ENCODE measurements at places on chromosomes 2 and 18.

- DNase-seq: no peak
These were observed 656.3 kb downstream of the XIRP2 start for GRCh38 chr2:167544602-167545001.

GRCh38 chr2:157093666-157094065, 163.8 kb upstream of the GALNT5 start:
- no peak for DNase-seq

DNA sequence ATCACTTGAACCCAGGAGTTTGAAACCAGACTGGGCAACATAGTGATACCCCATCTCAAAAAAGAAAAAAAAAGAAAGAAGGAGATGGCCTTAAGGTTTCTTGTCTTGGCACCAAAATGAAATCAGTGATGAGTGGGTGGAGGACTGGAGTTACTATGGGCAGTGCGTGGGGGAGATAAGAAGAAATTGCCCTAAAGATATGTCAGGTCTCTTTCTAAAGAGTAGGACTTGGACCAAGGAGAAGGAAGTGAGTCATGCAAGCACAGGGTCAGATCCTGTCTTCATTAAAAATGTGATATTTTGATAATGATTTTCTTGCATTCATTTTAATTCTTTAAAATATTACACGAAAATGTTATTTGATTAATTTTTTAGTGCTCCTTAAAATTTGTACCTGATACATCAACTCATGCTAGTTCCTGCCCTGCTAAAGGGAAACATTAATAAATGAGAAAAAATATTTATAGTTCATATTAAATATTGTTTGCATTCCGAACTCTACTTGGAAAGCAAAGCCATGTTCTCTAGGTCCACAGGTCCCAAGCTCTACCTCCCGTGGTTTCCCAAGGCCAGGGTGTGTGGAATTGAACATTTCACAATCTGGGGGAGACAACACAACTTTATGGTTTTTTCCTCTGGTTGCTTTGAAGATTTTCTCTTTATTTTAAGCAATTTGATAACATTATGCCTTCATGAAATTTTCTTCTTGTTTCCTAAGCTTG, 62.6 kb upstream of the CTLA4 start:
- no peak for DNase-seq

DNA sequence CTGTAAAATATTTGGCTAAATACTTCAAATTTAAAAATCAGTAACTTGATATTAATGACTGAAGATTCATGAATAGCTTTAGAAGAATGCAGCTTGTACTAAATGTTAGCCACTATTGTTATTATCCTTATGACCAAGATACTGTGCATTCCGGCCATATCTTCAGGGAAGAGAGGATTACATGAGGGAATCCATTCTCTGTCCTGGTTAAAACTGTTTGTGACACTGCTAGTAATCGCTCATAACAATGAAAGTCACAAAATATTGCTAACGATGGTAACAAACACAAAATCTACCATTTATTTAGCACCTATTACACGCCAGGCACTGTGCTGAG, 217.7 kb downstream of the PRKCE start:
- DNase-seq: no peak

DNA sequence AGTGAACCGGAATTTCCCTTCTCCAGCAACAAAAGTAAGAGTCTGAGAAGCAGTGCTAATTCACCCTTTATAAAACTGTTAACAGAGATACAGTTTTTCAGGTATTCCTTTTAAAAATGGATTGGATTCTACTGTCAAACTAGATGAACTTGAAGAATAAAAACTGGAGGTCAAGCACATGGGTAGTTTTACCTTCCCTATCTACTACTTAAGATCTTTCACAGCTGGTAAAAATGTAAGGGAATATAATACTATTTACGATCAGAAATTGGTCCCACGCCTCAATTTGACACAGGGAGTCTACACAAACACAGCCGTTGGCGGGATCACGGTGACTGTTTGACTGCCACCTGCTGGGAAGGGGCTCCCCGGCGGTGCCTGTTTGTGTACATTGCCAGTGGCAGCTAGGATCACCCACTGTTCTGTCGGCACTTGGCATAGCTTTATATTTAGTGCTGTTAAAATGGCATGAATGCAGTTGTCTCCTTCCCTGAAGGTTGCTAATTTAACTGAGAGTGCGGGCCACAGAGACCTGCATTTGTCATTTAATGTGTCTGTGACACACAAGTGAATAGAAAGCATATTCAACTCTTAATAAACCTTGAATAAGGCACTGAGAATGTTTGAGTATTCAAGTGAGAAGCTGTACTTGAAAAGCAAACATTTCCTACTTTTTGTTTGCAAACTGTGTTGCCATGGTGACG, 59.5 kb downstream of the ABCG8 start:
- DNase-seq: no peak

DNA sequence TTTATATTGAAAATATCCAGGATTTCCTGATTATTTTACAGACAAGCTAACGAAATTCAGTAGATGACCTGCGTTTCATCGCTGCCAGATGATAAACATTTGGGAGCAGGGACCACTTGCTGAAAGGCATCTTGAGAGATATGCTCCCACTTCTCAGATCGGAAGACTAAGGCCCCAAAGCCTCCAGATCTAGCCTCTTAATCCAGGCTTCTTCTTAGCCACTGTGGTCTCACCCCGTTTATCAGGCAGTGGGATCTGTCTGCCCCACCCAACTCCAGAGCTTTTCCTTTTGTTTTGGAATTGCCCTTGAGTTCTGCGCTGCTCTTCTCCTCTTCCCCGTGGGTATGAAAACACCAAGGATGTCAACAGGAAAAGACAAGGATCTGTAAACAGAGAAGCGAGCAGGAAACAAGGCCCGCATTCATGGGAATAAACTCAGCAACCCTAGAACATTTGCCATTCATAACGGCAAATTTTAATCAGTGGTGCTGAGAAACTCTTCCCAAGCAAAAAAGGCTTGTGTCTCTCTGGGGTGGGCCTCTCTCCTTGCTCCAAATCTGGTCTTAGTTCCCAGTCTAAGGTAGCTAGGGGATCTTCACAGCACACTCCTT, 21.4 kb downstream of the MYL12B start:
- no peak for DNase-seq

- DNase-seq: no peak
These were observed 166.5 kb downstream of the RPIA start for GRCh38 chr2:88857951-88858411.

- peak; percentile 73 for DNase-seq
These were observed 13.2 kb upstream of the ATP6V1B1 start for GRCh38 chr2:70922235-70923234.

GRCh38 chr2:217886091-217886490, 116.7 kb downstream of the TNS1 start:
- DNase-seq: no peak

GRCh38 chr2:151071906-151072305, 189.8 kb downstream of the RBM43 start:
- DNase-seq: no peak

DNA sequence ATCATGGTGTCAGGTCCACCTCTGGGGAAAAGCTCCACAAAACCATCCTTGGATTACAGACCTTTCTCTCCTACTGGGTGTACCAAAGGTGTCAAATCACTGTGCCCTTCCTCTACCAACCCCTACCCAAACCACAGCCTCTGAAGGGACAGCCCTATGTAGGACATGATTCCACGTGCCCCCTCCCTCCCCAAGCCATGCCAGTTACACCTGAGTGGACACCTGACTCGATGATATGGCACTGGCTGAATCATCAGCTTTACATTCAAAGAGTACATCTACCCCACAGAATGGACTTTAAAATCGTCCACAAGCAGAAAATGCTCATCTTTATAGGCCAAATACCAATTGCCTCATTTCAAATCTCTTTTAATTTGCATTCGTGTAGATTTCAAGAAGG, 26.0 kb downstream of the TRABD2A start:
- DNase-seq: no peak

GRCh38 chr2:3464401-3465005, 54.8 kb downstream of the ADI1 start:
- no peak for DNase-seq

DNA sequence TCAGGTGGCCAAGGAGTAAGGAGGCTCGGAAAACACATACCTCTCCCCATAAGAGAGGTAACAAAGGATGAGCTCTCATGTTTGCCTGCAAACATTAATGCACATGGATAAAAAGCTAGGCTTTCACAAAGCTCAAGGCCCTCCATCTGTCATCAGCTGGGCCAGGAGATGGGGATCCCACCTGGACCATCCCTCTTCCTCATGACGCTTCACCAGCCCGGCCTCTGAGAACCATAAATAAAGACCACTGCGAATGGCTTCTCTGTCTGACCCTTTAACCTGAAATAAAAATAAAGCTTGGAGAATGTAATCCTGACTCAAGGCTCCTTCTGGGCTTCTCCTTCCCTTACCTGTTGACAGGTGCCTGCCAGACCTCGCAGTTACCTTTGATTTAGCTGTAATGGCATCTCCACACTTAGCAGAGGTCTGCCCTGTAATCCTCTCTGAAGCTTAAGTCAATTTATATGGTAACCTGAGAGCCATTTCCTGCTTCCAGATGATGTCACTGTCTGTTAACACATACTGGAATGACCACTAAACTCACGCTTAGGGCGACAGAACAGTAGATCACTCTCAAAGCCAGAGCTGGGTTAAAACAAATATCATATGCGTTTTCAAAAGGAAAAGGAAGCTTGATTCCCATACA, 29.3 kb upstream of the FOXI3 start:
- DNase-seq: no peak

GRCh38 chr2:173952267-173953046, 12.7 kb downstream of the SP3 start:
- no peak for DNase-seq

DNA sequence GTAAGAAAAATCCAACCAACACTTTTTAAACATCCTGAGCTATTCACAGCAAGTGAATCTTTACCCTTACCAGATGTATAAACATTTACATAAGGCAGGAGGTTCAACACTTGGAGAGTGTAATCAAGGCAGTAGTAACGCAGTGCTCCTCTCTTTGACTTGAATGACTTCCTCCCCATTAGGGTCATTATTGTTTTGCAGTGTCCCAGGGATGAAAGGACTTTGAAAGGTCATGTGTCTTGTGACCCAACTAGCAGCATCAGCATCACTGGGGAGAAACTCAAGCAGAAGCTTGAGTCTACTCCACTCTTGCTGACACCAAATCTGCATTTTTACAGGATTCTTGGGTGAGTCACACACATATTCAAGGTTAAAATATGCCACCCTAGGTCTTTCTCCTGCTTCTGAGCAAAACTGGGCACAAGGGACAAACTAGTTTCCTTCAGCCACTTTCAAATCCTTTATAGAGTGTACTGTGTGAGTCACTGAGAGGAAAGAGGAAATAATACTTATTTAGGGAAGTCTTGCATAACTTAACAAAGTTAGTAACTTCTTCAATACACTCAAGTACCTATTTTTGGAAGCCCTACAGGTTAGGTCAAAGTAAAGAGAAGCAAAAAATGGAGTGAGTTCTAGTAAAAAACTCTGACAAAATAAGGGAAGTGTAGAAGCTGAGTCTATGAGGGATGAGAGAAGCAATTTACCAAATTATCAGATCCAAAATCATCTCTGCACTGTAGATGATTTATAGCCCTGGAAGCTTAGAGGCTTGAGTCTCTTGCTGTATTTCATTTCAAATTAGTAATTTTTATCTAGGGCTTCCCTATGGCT, 51.0 kb upstream of the EML4 start:
- DNase-seq: no peak

- DNase-seq: no peak
These were observed 33.0 kb downstream of the CRACDL start for GRCh38 chr2:98903064-98903355.

DNA sequence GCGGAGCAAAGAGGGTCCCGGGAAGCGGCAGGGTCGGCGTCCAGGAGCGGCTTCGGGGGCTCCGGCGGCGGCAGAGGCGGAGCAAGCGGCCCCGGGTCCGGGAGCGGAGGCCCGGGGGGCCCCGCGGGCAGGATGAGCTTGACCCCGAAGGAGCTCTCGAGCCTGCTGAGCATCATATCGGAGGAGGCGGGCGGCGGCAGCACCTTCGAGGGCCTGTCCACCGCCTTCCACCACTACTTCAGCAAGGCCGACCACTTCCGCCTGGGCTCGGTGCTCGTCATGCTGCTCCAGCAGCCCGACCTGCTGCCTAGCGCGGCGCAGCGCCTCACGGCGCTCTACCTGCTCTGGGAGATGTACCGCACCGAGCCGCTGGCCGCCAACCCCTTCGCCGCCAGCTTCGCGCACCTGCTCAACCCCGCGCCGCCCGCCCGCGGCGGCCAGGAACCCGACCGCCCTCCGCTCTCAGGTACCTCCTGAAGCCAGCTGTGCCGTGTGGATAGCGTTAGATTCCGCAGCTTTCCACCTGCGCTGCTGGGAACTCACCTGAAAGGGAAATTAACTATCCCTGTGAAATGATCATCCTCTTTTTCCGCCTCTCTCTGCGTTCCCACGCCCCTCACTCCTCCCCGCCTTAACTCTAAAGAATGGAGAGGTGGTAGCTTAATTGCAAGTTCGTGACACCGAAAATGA, 472 bp downstream of the CNOT11 start:
- no peak for DNase-seq

- DNase-seq: no peak
These were observed 150.6 kb upstream of the TCF4 start for GRCh38 chr18:55738483-55739114.

DNA sequence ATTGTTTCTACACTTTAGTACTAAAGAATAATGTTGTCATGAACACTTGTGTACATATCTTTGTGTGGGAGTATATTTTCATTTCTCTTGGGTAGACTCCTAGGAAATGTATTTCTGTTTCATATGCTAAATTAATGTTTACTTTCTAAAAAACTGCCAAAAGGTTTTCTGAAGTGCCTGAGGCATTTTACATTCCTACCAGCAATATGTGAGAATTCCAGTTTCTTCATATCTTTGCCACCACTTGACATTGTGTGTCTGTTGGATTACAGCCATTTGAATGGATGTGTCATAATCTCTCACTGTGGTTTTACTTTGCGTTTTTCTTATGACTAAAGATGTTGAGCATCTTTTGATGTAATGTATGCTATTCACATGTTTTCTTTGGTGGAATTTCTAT, 428.2 kb upstream of the KCNH7 start:
- no peak for DNase-seq

DNA sequence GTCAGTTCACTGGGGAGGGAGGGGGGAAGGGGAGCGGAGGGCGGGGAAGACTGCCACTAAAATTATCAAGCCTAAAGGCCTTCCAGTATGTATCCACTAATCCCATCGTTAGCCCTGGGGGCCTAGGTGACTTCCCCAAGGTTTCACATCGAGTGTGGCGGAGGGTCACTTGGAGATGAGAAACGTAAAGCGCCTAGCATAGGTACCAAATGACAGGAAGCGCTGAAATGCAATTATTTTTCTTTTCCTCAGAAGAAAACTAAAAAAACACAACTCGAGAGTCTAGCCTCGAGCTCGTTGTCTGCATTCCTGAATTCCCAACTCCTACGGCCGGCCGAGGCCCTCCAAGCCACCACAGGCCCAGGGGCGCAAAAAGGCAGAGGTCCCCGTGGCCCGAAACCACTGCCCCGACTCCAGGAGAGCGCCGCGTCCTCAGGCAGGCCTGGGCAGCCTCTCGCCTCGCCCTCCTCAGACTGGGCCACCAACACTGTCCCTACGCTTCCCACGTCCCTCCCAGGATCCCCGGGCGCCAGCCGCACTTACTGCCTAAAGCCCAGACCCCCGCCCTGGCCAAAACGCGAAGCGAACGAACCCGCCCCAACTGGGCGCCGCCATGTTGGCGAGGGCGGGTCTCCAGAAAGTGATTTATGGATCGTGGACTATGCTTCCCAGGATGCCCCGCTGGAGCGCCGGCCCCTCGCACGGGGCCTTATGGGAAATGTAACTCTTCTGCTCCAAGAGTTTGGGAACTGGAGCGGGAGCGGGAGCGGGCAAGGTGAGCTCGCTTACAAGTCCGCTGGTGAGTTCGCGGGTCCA, at the start of gene USP40:
USP40 (minus strand) TSS at position 642 of the 816 bp plus-strand sequence. CDS start 1,228 bp downstream, outside the sequence.
- DNase-seq: peak; percentile 85

All from DMS 273 treated with DMSO at 0.1 percent for 48 hours (cell line).